ENCODE measurements at places on chromosomes 3 and 15.
A peak's percentile ranks its signal among the peaks of the same experiment; 100 is the strongest.

DNA sequence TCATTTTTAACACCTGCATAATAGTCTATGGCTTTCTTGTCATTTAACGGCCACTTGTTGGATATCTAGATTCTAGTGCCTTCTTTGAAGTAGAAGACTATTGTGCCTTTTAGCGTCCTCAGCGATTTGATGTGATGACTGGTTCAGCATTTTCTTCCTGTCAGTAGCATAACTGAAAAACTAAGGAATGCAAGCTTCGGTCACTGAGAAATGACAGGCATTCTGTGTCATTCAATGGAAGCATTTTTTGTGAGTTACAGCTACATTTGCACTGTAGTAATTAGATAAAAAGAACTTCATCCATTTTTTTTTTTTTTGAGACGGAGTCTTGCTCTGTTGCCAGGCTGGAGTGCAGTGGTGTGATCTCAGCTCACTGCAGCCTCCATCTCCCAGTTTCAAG is 10.3 kb downstream of the NEK11 start:
- DNase-seq: no peak

GRCh38 chr3:184683900-184684560 is 27.8 kb downstream of the MAGEF1 start:
- no peak for DNase-seq

- no peak for DNase-seq
These were observed 19.5 kb upstream of the BSN start for GRCh38 chr3:49534581-49535441.

DNA sequence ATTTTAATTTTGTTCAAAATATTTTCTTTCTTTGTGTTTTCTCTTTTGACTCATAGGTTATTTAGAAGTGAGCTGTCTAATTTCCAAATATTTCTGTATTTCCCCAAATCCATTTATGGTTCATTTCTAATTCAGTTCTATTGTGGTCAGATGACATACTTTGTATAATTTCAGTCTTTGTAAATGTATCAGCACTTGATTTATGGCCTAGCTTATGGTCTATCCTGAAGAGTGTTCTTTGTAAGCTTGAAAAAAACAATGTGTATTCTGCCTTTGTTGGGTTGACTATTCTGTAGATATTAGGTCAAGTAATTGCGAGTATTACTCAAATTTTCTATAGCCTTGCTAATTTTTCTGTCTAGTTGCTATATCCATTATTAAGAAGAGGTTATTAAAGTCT is 311.2 kb downstream of the OCA2 start:
- no peak for DNase-seq

GRCh38 chr3:18246336-18247060 is 178.6 kb downstream of the SATB1 start:
- no peak for DNase-seq

DNA sequence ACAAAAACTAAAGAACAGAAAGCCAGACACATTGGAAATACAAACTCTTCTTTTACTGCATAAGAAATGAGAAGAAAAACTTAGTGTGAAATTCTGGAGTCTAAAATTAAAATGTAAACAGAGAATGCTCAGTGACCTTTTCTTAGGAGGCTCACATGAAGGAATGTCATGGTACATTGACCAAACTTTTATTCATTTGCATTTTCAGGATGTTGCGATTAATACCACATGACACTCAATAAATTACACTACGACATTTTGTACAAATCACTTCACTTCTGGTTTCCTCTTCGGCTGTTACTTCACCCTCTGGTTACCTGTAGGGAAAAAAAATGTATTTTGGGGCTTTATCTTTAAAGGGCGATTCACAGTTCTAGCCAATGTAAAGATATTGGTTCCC is 56.4 kb upstream of the ACTC1 start:
- no peak for DNase-seq

DNA sequence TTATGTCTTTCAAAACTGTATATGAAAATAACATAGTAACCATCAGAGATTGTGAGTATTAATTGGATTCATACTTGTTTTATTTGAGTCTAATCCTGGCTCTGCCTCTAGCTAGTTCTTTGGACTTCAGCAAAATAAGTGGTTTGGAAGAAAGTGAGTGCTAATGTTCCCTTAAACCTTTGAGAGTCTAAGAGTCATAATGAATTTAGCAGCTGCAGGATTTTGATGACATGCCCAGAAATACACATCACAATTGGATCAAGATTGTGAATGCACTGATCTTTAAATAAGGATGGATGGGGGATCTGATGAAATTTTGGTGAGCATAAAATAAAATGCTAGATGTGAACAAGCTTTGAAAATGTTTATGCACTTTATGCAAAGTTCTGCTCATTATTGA is 79.9 kb upstream of the FAM98B start:
- no peak for DNase-seq

DNA sequence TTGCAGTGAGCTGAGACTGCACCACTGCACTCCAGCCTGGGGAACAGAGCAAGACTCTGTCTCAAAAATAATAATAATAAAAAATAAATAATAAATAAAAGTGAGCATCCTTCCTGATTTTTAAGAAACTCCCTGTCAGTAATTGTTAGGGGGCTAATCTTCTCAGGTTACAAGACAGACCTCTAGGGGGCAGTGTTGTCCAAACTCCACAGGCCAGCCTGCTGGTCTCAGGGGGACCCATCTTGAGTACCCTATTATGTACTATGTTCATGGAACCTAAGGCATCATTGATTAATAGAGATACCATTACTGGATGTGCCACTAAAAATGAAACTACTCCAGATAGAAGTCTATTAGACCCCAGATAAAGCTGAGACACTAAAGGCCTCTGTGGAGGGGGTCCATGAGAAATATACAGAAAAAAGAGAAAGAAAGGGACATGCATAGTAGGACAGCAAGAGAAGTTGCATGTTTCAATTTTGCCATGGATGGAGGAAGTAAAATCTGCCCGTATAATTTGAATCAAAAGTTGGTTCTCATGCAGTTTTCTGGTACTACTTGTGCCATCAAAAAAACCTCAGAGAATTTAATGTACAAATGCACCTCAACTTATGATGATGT is 85.5 kb upstream of the CDV3 start:
- no peak for DNase-seq

DNA sequence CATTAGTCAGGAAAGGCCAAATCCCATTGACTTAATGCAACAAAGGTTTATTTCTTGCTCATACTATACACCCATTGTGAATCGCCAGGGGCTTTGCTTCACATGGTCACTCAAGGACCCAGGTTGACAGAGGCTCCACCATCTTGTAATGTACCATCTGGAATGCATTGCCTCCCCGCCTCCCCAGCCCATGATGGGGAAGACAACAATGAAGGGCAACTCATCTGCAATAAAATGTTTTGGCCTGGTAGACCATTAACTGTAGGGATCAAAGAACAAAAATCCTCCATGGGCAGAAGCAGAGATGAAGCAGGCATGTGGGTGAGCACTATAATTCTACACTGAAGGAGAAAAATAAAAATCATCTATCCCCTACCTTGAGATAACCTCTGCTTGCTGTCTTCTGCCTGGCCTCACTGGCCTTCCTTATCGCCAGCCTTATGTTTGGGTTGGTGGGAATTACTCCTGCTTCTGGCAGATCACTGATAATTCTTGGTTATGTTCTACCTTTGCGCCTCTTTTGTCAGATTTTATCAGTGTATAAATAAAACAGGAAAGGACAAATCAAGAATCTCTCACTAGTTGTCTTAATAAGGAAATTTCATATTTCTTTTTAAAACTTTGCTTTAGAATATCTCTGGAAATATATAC is 37.8 kb downstream of the GPR160 start:
- DNase-seq: no peak

- no peak for DNase-seq
These were observed 25.6 kb upstream of the MUC13 start for GRCh38 chr3:124960105-124960504.

DNA sequence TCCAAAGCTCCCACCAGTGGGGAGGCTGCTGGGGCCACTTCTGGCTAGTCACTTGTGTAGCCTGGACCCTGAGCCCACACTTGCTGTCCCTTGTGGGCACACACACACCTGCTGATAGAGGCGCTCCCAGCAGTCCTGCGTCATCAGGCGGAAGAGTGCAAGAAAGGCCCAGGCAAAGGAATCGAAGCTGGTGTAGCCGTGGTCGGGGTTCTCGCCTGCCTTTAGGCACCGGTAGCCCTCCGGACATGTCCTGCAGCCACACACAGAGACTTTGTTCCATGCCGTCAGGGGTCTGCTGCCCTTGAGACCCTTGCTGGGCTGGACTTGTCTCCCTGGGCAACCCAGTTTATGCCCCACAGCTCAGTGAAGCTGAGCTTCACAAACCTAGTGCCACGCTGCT is 42.9 kb downstream of the SCN5A start:
- DNase-seq: no peak

- DNase-seq: no peak
These were observed 182.4 kb downstream of the ADAMTS9 start for GRCh38 chr3:64505419-64505818.

DNA sequence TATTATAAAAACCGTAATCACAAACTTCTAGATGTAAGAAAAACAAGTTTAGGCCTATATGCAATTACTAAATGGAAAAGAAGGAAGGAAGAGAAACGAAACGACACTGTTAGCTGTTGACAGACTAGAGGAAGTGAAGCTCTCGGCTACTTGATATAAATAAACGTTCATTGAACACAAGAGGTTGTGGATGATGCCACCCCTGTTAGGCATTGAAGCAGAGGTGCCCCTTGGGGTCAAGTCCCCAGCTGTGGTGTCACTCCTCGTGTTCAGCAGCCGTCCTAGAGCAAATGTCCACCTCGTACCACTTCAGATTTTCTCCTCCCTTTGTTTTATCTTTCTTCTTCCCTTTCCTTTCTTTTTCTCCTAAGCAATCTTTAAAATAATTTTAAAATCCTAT is 146.5 kb upstream of the UBE2E1 start:
- DNase-seq: no peak

GRCh38 chr15:70264738-70265465 is 167.2 kb upstream of the TLE3 start:
- no peak for DNase-seq

DNA sequence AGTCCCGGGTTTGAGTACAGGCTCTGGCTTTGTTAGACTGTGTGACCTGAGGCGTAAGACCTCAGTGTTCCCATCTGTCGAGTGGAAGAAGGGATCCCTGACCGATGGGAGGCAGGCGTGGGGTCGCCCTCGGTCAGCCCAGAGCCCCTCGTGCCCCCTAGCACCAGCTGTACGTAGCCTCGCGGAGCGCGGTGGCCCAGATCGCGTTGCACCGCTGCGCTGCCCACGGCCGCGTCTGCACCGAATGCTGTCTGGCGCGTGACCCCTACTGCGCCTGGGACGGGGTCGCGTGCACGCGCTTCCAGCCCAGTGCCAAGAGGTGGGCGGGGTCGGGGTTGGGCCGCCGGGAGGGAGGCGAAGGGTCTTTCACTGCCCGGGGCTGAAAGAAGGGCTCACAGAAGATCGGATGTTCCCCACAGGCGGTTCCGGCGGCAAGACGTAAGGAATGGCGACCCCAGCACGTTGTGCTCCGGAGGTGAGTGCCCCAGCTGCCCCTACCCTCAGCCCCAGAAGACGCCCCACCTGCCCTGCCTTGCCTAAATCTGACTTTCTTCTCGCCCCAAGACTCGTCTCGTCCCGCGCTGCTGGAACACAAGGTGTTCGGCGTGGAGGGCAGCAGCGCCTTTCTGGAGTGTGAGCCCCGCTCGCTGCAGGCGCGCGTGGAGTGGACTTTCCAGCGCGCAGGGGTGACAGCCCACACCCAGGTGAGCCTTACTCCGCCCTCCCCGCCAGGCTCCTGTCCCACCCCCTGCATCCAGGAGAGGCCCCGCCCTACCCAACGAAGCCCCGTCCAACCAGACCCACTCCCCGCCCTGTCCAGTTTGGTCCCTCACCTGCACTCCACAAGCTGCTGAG is 3.5 kb upstream of the LSMEM2 start:
- no peak for DNase-seq

GRCh38 chr15:61364871-61365270 is 135.8 kb upstream of the RORA start:
- DNase-seq: peak; percentile 58

- DNase-seq: no peak
These were observed 13.6 kb downstream of the RPAP1 start for GRCh38 chr15:41530363-41530956.

GRCh38 chr3:26799679-26800317 is 177.2 kb downstream of the LRRC3B start:
- DNase-seq: no peak

DNA sequence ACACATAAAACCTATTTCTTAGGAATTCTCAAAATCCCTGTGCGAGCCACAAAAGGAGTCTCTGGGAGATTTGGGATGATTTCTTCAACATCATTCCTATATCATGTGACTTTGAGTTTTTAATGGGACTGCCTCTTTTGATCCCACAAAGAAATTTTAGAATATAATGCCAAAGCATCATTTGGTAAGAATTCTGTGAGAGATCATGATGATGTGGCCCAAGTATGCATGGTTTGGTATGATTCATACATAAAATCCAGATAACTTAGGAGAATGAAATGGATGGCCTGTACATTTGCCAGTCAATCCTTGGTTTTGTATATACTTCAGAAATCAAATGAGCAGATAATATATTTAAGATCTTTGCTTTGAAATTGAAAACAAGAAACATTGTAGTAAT is 61.3 kb downstream of the UBE2E2 start:
- no peak for DNase-seq

- DNase-seq: no peak
These were observed 41.3 kb downstream of the FEZF2 start for GRCh38 chr3:62332017-62332416.

- DNase-seq: no peak
These were observed 775 bp upstream of the MAPK6 start for GRCh38 chr15:52018244-52018643.

DNA sequence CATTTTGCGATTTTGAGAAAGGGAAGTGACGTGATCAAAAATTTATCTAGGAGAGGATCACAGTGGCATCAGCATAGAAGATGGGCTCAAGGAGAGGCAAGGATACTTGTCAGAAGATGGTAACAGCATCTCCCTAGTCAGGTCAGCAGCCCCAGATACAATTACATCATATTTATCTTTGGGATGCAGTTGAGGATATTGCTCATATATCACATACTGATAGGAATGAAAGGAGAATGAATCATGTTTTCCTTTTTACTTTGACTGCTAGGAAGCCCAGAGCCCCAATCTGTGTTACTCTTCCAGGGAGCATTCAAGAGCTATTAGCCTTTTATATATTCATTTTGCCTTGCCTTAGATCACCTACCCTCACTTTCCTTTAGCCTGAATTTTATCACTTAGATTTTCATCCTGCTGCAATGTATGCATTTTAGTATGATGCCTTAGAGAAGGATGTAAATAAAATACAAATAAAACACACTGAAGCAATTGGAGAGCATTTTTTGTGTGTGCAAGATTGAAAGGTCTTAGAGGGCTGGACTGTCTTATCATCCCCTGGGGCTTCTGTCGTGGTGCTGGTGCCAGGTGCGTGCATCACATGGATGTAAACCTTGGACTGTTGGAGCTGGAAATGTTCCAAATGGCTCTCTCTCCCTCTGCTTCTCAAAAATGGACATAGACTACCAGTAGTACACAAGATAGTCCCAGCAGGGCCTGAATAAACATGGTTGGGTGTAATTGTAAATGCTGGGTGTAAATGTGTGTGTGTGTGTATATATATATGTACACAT is 40.3 kb downstream of the CORO2B start:
- DNase-seq: peak; percentile 9

GRCh38 chr3:54344601-54345231 is 222.4 kb downstream of the CACNA2D3 start:
- DNase-seq: no peak
